ENCODE measurements at places on chromosomes 6 and 20.

DNA sequence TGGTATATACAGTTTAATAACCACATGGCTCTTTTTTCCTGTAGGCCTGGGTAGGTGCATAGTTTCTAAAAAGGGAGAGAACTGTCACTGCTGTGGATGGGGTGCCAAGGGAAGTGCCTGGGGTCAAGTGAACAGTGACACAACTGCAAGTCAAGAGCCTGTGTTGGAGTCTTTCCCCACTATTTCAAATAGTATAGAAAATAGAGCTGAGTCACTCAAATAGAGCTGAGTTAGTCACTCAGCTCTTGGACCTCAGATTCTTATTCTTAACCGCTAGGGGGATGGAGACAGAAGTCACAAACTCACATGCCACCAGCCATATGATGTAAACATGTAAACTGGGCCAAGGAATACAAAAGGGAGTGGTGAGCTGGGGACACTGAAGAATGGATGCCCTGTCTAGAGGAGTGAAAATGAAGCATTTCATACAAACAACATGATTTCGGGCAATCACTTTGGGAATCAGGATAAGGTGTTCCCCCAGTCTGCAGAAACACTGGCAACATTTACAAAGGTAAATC lies 2.1 kb downstream of the NQO2 start:
- no peak for DNase-seq

DNA sequence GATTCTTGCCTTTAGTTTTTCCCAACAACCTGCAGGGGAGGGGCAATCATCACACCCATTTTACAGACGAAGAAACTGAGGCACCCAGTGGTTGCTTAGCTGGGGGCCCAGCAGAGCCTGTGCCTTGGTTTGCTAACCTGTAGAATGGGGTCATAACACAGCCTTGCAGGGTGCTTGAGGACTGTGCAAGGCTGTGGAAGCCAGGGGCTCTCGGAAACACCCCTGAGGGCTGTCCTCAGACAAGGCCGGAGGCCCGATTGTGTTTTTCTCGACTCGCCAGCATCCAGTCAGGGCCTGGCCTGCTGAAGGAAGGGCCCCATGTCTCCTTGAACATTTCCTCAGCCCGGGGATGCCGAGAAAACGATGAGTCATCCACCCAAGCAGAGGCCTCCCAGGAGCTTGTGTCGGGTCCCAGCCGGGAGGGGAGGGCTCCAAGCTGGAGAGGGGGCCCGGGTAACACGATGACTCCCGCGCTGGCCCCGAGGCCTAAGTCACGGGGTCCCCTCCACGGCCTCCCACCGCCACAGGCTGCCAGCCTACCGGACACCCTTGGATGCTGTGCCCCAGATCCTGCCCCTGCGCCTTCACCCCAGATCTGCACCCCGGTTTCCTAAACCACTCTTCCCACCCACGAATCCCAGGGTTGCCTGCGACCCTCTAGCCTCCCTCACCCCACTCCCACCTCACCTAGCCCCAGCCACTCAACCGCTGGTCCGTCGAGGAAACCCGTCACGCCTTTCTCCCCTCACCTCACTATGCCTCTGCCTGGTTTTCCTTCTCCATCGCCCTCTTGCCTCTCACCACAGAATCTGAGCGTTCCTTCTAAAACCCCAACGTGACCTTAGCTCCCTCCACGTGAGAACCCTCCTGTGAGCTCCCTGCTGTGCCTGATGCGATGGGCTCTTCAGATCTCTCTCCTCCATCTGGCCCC lies 10.6 kb downstream of the NOL4L start:
- DNase-seq, result no peak

GRCh38 chr20:53154540-53154939 lies 182.4 kb downstream of the TSHZ2 start:
- no peak for DNase-seq

DNA sequence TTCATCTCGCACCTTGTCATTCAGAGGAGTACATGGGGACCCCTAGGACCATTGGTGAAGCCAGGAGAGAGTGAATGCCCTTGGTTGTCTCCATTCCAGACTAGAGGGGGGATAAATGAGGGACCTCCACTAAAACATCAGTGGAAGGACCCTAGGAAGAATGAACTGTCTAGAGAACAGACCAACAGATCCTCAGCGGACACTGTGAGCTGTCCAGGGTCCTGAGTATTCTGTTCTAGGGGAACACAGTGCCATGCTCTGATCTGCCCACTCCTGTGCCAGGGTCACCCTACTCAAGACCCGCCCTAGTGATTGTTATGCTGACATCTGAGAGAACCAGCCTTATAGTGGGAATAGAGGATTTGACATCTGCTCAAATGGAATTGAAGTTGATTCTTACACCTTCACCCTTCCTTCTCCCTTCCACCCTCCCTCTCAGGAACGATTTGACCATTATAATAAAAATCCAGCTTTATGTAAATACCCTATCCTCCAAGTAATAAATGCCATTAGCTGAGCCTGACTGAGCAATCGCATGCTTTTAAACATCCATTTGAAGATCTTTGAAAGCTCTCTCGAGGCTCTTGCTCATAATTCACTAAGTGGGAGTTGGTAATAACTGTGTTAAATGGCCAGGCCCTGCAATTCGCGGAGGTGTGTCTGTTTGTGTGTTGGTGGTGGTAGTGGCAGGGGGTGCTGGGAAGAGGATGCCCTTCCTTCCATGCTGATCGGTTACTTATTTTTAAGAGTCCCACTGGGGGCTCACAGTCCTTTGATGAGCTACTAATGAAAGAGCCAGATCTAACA lies 43.6 kb upstream of the SLC32A1 start:
- peak; percentile 74 for DNase-seq

- no peak for DNase-seq
Observed at GRCh38 chr20:4856022-4856755, 134.5 kb downstream of the PRND start.

GRCh38 chr6:65638047-65638831 lies 68.8 kb downstream of the EYS start:
- peak; percentile 39 for DNase-seq

- DNase-seq, result no peak
Observed at GRCh38 chr20:20732641-20733040, 20.2 kb upstream of the RALGAPA2 start.

DNA sequence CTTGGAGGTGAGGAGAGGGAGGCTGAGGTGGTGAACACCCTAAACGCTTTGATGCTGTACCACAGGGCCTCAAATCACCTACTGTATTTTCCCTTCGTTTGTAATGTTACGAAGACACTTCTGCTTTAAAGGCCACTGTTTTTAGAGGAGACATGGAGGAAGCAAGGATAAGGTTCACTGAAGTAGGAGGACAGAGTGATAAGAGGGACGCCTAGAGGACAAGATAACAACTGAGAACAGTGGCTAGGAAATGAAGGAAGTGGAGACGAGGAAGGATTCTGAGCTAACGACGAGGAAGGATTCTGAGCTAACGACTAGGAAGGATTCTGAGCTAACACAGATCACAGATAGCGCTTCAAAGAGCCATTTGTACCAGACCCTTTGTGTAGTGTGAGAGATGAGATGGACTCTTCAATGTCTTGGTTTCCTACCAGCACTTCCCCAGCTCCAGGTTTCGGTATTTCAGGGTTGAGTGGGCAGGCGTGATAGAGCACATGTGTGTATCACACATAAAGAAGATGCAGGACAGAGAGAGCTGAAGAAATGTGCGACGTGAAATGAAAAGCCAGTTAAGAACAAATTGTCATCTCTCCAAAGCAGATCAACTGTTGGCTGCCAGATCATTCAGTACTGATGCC lies 7.5 kb downstream of the SF3B5 start:
- no peak for DNase-seq

- no peak for DNase-seq
Observed at GRCh38 chr6:128512296-128512695, 8.1 kb downstream of the PTPRK start.

DNA sequence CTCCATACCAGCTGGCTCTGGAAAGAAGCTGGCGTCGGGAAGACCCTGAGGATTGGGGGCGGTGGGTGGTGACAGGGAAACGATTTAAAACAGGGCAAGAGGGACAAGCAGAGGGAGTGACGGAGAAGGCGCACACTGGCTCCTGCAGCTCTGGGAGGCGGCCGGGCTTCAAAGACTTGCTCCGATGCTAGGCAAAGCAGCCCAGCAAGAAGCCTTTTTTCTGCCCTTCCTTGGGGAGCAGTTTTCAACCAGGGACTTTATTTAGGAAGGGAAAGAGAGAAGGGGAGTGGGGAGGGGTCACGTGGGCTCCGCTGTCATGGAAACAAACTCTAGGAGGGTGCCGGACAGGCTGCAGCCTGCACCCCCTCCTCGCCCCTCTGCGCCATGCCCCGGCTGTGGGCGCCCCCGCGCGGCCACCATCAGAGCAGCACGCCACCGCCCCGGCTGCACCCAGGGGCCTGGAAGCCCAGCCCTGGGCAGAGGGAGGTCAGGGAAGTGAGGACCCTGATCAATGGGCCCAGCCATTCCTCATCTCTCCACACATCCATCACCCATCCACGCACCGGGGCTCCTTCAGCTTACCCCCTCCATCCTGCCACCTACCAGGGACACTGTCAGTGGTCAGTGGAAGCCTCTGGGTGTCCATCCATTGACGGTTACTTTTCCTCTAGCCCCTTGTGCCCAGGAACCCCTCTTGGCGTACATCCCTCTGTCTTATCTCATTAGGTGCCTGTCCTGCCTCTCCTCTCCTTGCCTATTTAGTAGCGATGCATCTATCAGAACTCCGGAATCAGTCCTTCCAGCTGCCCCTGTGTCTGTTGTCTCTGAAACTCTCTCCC lies 66.6 kb upstream of the CCDC167 start:
- DNase-seq, result peak; percentile 86

DNA sequence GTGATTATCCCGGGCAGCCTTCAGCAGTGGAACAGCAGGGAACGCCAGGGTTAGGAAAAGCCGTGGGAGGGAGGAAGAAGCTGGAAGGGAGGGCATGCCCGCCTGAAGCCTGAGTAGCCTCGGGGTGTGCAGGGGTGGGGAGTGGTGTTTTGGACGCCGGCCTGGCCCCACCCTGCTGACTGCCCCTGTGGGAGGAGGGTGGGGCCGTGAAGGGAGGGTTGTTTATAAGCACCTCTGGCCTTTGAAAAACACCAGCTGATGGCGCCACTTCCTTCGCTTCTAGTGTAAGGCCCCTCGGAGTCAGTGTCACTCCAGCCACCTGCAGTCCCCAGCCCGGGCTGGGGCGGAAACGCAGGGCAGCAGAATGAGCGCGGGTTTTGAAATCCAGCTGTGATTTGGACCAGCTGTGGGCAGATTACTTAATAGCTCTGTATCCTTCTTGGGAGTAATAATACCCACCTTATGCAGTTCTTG lies 52.8 kb upstream of the BMP6 start:
- DNase-seq, result peak; percentile 75

DNA sequence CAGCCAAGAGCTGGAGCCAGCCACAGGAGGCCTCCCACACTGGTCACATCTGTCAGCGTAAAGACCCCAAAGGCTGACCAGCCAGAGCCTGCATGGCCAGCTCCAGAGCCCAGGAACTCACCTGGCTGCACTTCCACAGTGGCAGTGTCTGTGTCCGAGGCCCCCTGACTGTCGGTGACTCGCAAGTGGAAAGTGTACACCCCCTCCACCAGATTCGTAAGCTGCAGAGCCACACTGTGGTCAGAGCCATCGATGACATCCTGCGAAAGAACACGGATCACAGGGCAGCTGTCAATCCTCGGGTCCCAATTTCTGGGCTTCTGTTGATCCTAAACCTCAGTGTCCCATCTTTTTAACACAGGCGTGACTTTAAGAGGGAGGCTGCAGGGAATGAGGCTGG lies 69.3 kb downstream of the ALDH5A1 start:
- no peak for DNase-seq

DNA sequence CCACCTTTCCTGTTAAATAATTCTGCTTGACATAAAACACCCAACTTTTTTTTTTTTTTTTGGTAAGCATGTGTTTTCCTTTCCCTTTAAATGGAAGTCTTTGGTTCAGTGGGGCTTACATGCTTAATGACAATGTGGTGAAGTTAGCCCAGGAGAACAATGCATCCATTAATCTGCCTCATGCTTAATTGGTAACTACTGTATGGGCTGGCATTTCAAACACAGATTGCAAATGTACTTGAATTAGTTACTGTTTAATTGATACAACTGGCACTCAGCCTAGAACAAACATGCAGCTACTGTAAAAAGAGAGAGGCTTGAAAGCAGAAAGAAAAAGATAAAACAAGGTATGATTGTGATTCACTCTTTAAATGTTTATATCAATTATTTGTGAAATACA lies 483.6 kb upstream of the NOX3 start:
- DNase-seq, result no peak

DNA sequence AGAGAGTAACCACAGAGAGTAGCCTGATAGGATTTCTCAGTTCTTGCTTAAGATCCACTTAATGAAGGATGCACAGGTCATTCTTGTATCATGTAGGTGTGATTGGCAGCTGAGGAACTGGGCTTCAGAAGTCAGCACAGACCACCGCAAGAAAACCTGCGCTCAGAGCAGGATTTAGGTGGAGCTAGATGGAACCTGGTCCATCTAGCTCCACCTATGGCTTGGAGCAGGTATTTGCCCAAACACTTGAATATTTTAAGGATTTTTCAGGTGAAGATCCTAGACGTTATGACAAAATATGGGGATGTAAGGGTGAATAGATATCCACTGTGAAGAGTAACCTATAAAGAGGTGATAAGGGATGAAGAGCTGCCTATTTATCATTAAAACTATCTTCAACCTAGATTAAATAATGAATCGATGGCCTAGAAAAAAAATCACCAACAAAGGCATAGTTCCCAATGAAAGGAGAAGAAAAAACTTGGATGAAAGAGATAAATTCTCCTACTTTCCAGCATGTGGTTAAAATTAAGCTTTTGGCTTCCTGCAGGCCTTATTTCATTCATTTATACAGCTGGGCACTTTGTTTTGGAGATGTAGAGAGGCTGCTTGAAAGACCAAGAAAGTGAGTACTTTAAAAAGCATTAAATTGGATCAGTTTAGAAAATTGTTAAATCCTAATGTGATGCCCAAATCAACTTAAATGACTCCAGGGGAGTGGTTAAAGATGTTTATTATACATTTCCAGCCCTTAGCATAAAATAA lies 778.4 kb upstream of the GJE1 start:
- DNase-seq, result peak; percentile 10

DNA sequence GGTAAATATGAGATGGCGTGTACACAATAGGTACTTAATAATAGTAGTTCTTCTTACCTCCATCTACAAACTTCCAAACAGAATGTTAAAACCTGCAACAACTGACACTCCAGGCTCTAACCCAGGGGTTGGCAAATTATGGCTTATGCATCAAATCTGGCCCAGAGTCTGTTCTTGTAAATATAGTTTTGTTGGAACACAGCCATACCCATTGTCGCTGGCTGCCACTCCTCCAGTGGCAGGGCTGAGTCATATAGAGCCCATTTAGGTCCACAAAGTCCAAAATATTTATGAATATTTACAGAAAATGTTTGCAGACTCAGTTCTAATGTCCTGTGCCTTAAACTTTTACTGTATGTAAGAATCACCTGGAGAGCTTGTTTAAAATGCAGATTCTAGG lies 69.9 kb upstream of the BTBD3 start:
- no peak for DNase-seq

GRCh38 chr6:135211306-135211702 lies 30.2 kb downstream of the MYB start:
- DNase-seq, result no peak

GRCh38 chr6:44226368-44227147 lies 3.2 kb downstream of the SLC29A1 start:
- no peak for DNase-seq

Data from WTC11 (cell line).